ENCODE measurements at places on chromosomes 3 and 15. TPM values are rescaled to one million over a fixed set of nuclear protein-coding genes. Genes with fewer than 3 reads are reported as not detected.
A peak's percentile ranks its signal among the peaks of the same experiment; 100 is the strongest.

GRCh38 chr3:16840101-16840424 lies 44.7 kb upstream of the PLCL2 start:
- H3K4me3 ChIP-seq, result no peak overlapping the region
- H3K27ac ChIP-seq, result no peak overlapping the region
- DNase-seq, result no peak
- no peaks in the 10 kb centered on the region for H3K27me3 ChIP-seq
- H3K4me1 ChIP-seq, result peaks cover 2% of the 10 kb centered on the region

- no peaks in the 10 kb centered on the region for H3K27me3 ChIP-seq
- no peaks in the 10 kb centered on the region for H3K36me3 ChIP-seq
- no peak for DNase-seq
- H3K27ac ChIP-seq, result peak overlapping the region; percentile 68
Measured at GRCh38 chr15:77497942-77498361, 77.3 kb downstream of the HMG20A start.

DNA sequence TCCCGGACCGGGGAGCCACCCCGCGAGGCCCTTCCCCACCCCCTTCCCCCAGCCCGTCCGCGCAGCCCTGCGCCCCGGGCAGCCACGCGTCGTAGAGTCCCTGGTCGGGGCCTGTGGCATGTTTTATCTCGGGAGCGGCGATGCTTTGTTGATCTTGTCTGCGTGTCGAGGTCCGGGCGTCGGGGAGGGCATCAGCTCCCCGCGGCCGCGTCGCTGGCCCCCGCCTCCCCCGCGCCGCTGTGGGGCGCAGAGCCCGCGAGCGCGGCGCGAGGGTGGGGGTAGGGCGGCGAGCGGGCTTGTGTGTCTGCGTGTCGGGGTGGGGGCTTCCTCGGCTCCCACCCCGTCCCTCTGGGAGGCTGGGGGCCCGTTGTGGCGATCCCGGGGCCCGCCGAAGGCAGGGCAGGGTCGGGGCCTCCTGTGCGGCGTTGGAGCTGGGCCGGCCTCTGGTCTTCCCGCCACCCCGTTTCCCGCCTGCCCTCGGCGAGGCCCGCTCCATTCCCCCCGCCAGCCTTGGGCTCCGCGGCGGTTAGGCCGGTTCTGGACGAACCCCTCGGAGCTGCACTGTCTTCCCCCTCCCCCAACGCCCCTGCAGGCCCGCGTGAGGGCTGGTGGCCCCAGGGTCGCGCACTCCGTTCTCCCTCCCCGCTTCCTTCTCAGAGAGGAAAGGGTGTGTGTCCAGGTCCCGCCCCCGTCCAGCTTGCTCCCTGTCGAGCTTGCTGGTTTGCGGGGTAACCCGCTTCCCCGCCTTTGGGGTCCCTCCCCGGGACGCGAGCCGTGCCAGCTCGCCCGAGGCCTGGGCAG lies 695 bp downstream of the GMPS start:
- H3K27ac ChIP-seq, result peak overlapping the region; percentile 98
- DNase-seq, result peak; percentile 68
- peak overlapping the region; percentile 99 for H3K4me3 ChIP-seq
- no peaks in the 10 kb centered on the region for H3K36me3 ChIP-seq
- no peaks in the 10 kb centered on the region for H3K27me3 ChIP-seq
- peaks cover 3% of the 10 kb centered on the region for H3K4me1 ChIP-seq

ARPP21 gene
- 0.71 TPM for total RNA-seq

DNA sequence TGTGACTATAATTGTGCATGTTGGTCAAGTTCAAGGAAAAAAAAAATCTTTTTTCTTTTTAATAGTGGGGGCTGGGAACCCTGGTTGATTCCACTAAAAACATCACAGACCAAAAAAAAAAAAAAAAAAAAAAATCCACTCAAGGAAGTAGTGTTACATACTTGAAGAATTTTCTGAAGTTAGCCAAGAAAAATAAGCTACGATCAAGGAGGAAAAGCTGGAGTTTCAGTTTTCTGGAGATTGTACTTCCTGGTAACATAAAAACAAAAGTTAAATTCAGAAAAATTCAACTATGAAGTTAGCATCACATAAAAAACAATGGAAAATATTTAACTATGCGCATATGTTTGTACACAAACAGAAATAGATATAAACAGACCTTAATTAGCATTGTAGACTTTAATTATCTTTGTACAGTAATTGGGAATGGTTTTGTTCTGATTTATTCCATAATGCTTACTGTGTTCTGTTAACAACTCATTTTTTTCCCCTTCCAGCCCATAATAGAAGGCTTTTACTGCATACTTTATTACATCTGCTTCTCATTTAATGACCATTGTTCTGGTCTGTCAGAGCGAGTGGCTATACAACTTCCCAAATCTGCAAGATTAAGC lies 194.3 kb downstream of the RORA start:
- DNase-seq, result peak; percentile 81
- peaks cover 2% of the 10 kb centered on the region for H3K4me1 ChIP-seq
- H3K4me3 ChIP-seq, result no peak overlapping the region

DNA sequence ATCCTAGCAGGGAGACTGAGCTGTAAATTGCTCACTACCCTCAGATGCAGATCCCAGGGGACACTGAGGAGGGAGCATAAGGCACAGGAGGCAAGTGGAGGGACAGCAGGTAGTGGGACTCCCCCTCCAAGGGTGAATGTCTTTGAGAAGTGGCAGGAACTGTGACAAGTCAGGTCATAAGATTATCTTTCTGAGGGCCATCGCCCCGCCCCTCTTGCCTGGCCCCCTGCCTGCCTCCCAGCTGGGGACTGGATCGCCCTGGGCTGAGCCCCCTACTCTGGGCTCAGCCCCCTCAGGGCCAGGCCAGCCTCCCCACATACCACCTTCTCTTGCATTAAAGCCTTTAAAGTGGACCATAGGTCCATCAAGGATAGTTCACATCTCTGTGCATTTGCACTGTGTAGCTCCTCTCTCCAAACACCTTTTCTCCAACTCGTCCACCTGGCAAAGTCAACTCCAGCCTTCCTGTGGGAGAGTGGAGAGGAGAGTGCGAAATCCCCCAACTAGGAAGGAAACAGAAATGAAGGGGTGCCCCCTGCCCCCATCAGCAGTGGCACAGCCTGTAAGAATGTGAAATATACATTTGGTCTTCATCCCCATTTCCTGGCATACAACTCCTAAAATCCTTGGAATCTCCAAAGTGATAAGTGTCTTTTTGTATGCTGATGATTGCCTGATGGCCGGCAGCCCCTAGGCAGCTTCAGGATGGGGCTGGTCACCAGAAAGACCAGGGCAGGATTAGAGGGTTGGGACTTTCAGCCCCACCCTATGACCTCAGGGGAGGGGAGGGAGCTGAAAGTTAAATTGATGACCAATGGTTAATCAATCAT lies 14.7 kb downstream of the PIF1 start:
- no peaks in the 10 kb centered on the region for H3K4me1 ChIP-seq
- no peak overlapping the region for H3K4me3 ChIP-seq
- DNase-seq, result no peak
- H3K27me3 ChIP-seq, result no peaks in the 10 kb centered on the region
- H3K36me3 ChIP-seq, result no peaks in the 10 kb centered on the region

DNA sequence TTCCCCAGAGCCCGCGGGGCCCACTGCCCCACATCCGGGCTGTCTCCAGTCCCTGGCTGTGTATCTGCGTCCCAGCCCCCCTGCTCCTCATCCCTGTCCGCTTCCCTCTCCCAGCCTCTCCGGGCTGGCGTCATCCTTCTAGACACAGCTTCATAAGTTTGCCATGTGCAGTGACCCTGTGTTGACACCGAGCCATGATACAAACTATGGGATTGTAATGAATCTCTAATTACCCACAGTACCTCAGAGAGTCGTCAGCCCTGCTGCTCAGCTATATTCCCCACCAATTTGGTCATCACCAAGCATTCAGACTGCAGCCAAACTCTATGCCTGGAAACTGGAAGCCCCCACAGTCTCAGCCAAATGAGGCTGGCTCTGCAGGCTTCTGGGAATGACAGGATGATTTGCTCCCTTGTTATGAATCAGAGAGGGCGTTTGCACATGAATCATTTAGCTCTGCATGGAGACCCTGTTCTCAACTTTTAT lies 466.1 kb upstream of the ATP11B start:
- no peaks in the 10 kb centered on the region for H3K27me3 ChIP-seq
- no peak overlapping the region for H3K27ac ChIP-seq
- H3K36me3 ChIP-seq, result no peaks in the 10 kb centered on the region
- H3K4me3 ChIP-seq, result no peak overlapping the region
- peak; percentile 60 for DNase-seq

- no peaks in the 10 kb centered on the region for H3K27me3 ChIP-seq
- DNase-seq, result no peak
- no peak overlapping the region for H3K4me3 ChIP-seq
- no peak overlapping the region for H3K27ac ChIP-seq
- H3K36me3 ChIP-seq, result no peaks in the 10 kb centered on the region
Measured at GRCh38 chr3:39960515-39961191, 151.2 kb downstream of the MYRIP start.

NOX5 gene
- total RNA-seq, result 0.77 TPM

DNA sequence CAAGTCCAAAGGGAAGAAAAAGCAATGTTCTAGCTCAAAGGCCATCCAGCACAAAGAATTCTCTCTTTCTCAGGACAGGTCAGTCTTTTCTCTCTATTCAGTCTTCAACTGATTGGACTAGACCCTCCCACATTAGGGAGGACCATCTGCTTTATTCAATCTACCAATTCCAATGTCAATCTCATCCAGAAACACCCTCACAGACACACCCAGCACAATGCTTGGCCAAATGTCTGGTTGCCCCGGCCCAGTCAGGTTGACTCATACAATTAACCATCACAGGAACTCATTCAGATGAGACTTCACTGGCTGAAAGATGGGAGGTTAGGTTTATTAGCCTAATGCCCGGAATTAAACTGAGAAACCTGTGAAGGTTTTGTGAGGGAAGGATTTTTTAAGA lies 32.4 kb downstream of the ACAN start:
- H3K4me1 ChIP-seq, result no peaks in the 10 kb centered on the region
- H3K27me3 ChIP-seq, result no peaks in the 10 kb centered on the region
- H3K27ac ChIP-seq, result no peak overlapping the region
- H3K4me3 ChIP-seq, result no peak overlapping the region
- H3K36me3 ChIP-seq, result no peaks in the 10 kb centered on the region

DNA sequence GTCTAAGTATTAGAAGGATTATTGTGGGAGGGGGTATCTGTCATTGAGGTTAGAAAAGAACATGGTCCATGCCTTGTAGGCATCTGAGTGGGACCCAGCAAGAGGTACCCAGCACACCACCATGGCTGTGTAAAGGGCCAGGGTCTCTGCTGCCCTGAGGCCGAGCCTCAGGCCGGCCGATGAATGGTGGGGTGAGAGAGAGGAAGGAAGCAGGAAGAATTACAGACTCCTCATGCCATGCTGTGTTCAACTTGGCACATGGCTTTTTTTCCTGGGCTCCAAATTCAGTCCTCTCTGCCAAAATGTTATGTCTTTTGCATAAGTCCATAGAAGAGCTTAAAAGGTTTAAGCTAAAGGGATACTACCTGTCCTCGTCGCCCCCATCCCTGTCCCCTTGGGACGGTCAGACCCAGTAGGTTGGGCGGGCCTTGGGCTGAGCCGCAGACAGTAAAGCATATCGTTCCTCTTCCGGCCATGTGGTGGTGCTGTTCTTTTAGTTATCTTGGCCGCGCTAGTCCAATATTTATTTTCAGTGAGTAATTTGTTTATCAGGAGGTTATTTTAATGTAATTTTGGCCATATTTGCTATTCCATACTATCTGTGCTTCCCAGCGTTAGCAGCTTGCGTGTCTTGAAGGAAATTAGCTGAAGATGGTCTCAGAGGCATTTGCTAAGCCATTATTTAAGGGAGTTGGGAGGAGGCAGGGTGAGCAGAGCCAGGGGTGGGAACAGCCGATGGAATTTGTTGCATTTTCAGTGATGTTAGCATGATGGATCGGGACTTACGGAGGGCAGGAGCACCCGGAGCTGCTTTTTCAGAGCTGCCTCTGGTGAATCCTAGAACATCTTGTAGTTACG lies 152.4 kb downstream of the AGBL1 start:
- DNase-seq, result peak; percentile 78
- no peaks in the 10 kb centered on the region for H3K27me3 ChIP-seq
- H3K36me3 ChIP-seq, result no peaks in the 10 kb centered on the region
- H3K4me3 ChIP-seq, result no peak overlapping the region

CYP1A1 gene
- 0.31 TPM for total RNA-seq

GRCh38 chr3:125203731-125204130 lies 8.8 kb downstream of the SLC12A8 start:
- no peak overlapping the region for H3K4me3 ChIP-seq
- DNase-seq, result no peak
- no peaks in the 10 kb centered on the region for H3K27me3 ChIP-seq
- H3K27ac ChIP-seq, result no peak overlapping the region

- DNase-seq, result no peak
- H3K36me3 ChIP-seq, result no peaks in the 10 kb centered on the region
- no peak overlapping the region for H3K4me3 ChIP-seq
- H3K27me3 ChIP-seq, result no peaks in the 10 kb centered on the region
Measured at GRCh38 chr15:36511594-36511993, 67.8 kb upstream of the CDIN1 start.

GRCh38 chr3:195907934-195908693 lies at the start of gene TNK2:
Gene TNK2 (minus strand): TSS chr3:195908551. CDS start chr3:195888588, 19,963 bp downstream.
- H3K4me3 ChIP-seq, result peak within 1 kb of the TSS; percentile 63
- H3K27ac ChIP-seq, result peak within 1 kb of the TSS; percentile 89
- H3K36me3 ChIP-seq, result no peaks in the 10 kb centered on the region
- peak; percentile 30 for DNase-seq
- H3K4me1 ChIP-seq, result peaks cover 28% of the 10 kb centered on the region
- no peaks in the 10 kb centered on the region for H3K27me3 ChIP-seq

- peaks cover 8% of the 10 kb centered on the region for H3K4me1 ChIP-seq
- peak overlapping the region; percentile 18 for H3K4me3 ChIP-seq
- H3K27ac ChIP-seq, result no peak overlapping the region
- peak; percentile 65 for DNase-seq
- no peaks in the 10 kb centered on the region for H3K36me3 ChIP-seq
Measured at GRCh38 chr15:68843425-68844311, 23.0 kb upstream of the ANP32A start.

DNA sequence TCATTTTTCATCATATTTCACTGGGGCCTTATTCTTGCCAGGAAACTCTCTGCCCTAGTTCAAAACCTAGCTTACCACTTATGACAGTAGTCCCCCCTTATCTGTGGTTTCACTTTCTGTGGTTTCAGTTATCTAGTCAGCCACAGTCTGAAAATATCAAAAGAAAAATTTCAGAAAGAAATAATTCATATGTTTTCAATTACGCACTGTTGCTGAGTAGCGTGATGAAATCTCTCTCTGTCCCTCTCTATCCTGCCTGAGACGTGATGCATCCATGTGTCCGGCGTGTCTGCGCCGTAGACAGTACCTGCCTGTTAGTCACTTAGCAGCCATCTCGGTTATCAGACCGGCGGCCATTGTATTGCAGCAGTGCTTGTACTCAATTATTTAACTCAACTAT lies 369.9 kb upstream of the MCTP2 start:
- H3K27ac ChIP-seq, result no peak overlapping the region
- no peaks in the 10 kb centered on the region for H3K27me3 ChIP-seq
- no peak for DNase-seq

GRCh38 chr3:36993326-36994283 lies at the start of gene MLH1:
Gene MLH1 (plus strand): TSS chr3:36993518. CDS start chr3:36993548, 30 bp downstream.
- peaks cover 3% of the 10 kb centered on the region for H3K36me3 ChIP-seq
- H3K4me1 ChIP-seq, result no peaks in the 10 kb centered on the region
- peak within 1 kb of the TSS; percentile 97 for H3K27ac ChIP-seq

TMEM212 gene
- 16.5 TPM for total RNA-seq

Data from lung (tissue), 17 donors.